Naive thymus-derived CD4-positive, alpha-beta T cell (primary cell): ENCODE measurements at places on chromosomes 5 and 9. TPM values are rescaled to one million over a fixed set of nuclear protein-coding genes. Genes with fewer than 3 reads are reported as not detected.

PCDHGA12 gene
- total RNA-seq: 0.32 TPM

PRKACG gene
- total RNA-seq: not detected

PRSS3 gene
- not detected in 2 replicates for total RNA-seq

PRDM9 gene
- total RNA-seq: not detected

SLCO6A1 gene
- not detected for total RNA-seq

TSSK1B gene
- total RNA-seq: not detected in 2 replicates

BNC2 gene
- 0.05 TPM for total RNA-seq

OLFM1 gene
- 0.49 TPM for total RNA-seq

DNA sequence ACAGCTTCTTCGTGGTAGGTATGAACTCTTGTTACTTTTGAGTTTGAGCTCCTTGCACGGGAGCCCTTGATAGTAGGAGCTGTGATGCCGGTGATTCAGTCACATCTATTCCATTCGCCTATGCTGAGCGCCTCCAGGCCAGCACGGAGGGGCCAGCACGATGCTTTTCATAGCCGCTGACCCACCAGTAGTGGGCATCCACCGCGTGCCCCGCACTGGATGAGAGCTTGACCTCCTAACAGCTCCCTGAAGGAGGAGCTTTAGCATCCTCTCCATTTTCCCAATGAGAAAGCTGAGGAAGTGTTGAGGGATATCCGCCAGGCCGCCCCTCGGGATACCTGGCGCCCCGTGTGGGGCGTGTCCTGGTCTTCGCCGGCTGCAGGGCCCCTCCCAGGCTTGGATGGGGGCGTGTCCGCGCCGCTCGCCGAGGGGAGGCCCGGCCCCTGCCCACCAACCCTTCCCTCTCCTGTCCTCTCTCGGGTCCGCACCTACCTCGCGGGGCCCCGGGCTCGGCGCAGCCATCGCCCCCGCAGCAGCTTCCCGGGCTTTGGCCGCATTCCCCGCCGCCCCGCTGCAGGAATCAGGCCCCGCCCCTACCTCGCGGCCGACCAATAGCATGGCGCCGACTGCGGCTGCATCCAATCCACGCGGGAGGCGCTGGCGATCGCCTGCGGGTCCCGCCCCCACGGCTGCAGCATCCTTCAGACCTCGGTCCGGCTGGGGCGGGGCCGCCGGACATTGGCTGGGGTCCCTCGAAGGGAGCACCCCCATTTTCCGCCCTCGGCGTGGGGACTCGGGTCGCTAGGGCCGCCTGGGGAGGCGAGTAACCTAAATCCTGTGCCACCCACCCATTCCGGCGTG lies at the start of gene PIP5KL1:
Gene PIP5KL1, minus strand, starts transcription at position 547 of the 861 bp plus-strand sequence. Its CDS starts 25 bp downstream, at position 522.
- peak; percentile 57 for DNase-seq

DNA sequence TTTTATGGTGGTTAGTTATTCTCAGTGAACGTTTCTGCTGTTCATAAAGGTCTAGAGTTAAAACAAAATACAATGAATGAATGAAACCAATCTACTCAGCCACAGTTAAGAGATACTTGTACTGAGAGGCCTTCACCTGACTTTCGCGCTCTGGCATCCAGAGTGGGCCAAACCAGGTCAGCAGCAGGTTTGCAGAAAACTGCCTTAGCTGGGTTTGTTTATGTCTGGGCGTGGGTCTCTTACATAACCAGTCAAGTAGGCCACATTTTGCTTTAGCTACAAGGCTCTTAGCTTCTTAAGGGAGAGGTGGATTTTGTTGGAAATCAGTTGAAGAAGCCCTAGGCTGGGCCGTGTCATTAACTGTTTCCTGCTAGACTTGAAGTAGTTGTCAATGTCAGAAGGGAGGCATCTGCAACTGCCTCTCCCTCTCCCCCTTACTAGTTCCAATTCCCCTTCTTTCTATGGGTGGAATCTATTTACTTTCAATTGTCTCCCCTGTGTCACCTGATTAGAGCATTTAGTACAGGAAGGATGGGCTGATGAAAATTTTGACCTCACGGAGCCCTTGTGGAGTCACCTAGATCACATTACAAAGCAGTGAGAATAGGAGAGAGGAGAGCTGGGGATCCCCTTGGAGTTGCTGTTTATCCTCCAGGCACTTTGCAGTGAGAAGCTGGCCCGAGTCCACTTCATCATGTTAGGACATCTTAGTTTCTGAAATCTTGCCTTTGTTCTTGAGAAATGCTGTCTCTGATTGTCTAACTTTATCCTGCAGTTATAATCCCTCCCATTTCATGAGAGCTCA lies 200.5 kb downstream of the ARHGEF28 start:
- no peak for DNase-seq

- no peak for DNase-seq
Measured at GRCh38 chr5:126736141-126736540, 40.8 kb upstream of the LMNB1 start.

- DNase-seq: no peak
Measured at GRCh38 chr5:173729079-173729765, 112.8 kb upstream of the BOD1 start.

DNA sequence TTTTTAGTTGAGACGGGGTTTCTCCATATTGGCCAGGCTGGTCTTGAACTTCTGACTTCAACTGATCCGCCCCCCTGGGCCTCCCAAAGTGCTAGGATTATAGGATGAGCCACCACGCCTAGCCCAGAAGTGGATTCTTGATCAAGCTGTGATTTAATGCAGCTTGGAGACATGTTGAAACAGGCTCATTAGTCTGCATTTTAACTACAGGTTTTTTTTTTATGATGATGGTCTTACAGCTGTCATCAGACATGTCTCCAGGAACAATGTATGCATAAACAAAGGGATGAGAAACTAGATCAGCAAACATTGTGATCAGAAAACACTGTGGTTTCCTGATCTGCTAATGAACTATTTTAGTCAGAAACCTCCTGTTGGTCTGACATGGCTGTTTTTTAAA lies 30.0 kb upstream of the PLPP1 start:
- no peak for DNase-seq

DNA sequence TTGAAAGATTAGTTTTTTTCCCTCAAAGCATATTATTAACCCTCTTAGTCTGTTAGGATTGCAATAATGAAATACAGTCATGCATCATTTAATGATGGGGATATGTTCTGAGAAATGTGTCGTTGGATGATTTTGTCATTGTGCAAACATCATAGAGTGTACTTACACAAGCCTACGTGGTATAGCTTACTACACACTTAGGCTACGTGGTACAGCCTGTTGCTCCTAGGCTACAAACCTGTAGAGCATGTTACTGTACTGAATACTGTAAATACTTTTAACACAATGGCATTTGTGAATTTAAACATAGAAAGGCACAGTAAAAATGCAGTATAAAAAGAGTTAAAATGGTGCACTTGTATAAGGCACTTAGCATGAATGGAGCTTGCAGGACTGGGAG lies 132.7 kb downstream of the PDE8B start:
- DNase-seq: no peak

GRCh38 chr9:82546136-82546535 lies 516.8 kb downstream of the RASEF start:
- DNase-seq: no peak

DNA sequence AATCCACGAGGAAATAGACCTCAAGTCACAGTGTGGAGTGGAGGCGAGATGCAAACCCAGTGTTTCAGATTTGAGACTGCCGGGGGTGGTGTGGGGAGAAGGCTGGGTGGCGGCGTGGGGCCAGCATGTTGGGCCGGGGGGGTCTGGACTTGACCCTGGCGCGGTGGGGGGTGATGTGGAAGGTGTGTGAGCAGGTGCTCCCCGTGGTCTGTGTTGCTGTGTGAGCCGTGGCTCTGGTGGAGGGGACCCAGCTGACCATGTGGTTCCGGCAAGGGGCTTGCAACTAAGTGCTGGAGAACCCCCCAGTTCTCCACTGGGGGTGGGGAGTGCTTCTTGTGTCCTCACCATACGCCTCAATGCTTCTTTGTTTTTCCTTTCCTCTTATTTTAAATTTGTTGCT lies 25.8 kb downstream of the PRRC2B start:
- no peak for DNase-seq

- DNase-seq: no peak
Measured at GRCh38 chr9:133200631-133201030, 8.4 kb downstream of the OBP2B start.

DNA sequence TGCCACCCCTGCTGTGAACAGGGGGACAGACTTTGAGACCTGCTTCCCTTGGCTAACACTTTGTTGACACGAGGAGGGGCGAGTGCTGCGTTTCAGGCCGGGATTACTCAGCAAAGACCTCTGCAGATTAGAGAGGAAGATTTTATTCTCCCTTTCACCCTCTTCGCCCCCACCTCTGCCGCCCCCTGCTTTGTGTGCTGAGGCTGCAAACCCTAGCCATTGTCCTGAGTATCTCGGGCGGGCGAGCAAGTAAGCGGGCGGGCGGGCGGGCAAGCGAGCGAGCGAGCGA lies 6.0 kb downstream of the ISL1 start:
- no peak for DNase-seq

GRCh38 chr5:127656825-127657224 lies 7.9 kb downstream of the CTXN3 start:
- no peak for DNase-seq

- no peak for DNase-seq
Measured at GRCh38 chr9:85964526-85964925, 23.6 kb downstream of the NAA35 start.

- no peak for DNase-seq
Measured at GRCh38 chr9:125460883-125461635, 199.4 kb downstream of the GAPVD1 start.

DNA sequence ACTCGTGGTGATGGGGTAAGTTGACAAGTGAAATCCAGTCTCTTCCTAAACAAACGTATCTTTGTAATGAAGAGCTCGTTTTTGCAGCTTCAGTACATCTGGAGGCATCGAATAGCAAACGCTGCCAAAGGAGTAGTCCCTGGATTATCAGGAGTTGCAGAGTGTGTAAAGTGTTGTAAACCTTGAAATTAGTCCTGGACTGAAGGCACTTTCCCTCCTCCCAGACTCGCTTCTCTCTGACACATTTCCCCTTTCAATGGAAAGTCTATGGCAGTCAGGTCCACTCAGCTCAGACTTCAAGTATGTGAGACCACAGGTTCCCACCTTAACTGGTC lies 1.5 kb upstream of the PBX3 start:
- no peak for DNase-seq

GRCh38 chr9:22332202-22332601 lies 114.4 kb upstream of the DMRTA1 start:
- no peak for DNase-seq

DNA sequence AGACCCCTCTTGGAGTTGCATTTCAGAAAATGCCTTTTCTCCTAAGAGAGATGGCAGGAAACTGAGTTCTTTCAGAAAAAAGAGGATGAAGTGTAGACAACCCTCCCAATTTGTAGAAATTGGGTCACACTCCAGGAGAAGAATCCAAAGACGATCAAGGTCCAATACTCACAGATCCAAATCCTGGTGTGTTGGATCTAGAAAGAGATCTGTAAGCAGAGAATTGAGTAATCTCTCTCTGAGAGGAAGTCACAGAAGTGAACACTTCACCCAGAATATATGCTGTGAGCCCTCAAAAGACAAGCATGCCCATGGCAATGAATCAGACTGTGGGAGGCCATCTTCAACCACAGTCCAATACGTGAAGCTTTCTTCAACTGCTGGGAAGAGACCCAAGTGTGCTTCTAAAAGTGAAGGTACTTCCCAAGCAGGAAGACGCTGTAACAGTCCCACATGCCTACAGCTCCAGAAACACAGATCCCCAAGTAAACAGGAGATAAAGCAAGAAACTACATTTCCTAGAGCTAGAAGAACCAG lies 182.7 kb downstream of the SMC2 start:
- no peak for DNase-seq

DNA sequence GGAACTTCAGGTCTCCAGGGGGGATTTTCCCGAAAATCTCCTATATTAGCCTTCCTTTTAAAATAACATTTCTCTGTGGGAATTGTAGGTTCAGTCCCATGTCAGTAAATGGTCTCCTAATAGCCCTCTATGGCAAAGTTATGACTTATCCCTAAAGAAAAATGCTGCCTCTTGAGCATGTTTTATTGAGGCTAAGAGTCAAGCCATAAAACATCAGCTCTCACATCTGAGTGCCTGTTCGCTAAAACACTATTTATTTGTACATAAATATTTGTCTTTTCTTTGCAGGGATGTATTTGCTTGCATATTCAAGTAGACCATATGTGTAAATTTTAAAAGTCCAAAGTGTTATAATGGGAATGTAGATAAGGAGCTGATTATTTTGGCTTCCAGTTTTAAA lies 160.4 kb downstream of the PRDM6 start:
- DNase-seq: no peak

DNA sequence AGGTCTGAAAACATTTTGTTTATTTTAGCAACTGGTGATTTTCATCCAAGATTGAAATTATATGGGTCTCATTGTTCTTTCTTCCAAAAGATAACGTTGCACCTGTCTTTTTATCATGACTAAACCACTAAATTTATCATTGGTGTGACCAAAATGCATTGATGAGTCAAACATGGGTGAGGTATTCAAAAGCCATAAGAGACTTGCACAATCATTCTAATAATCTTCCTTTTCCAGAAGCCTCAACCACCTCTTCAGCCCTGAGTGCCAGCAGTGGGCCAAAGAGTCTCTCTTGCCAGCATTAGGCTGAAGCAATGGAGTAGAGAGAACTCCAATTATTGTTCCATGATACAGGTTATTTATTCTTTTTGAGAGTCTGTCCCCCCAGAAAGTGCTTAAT lies 198.9 kb downstream of the LURAP1L start:
- no peak for DNase-seq

DNA sequence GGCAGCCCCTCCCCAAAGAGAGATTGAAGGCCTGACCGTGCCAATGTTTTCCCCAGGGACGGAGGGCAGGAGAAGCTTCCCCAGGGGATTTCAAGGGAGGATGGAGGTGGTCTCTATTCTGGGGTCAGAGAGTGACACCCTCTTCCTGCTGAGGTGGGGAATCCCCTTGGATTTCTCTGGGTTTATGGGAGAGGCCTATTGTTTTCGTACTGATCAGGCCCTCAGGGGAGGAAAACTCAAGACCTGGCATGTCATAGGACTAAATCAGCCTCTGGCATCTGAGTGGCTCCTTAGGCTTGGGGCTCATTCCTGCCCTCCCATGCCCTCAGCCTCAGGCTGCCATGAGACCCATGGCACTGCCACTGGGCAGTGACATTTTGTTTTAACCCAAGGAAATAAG lies 44.6 kb downstream of the IRF1 start:
- DNase-seq: no peak

- DNase-seq: no peak
Measured at GRCh38 chr9:130447193-130447816, 2.5 kb downstream of the ASS1 start.

GRCh38 chr5:77168161-77168878 lies 42.2 kb upstream of the PDE8B start:
- no peak for DNase-seq

- DNase-seq: no peak
Measured at GRCh38 chr9:89154651-89155336, 23.8 kb downstream of the SHC3 start.

DNA sequence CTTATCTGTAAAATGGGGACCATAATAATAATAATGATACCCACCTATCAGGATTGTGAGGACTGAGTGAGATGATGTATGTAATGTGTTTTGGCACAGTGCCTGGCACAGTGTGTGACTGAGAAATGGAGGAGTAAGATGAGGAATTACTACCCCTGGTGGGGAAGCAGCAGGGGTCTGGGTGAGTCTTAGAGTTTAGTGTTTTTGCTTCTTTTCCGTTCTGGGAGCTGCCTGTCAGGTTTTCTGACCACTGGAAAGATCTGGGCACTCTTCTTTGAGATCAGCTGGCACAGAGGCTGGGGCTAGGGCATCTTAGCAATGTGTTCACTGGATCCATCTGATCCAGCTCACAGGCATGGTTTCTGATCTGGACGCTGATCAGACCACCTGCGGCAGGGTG lies 8.5 kb downstream of the LCP2 start:
- DNase-seq: no peak
